ENCODE measurements at places on chromosomes 5 and 9. TPM values are rescaled to one million over a fixed set of nuclear protein-coding genes. Genes with fewer than 3 reads are reported as not detected.

Gene FGD3
- total RNA-seq = 1.1 TPM

Gene BTNL8
- 0.59 TPM for total RNA-seq

DNA sequence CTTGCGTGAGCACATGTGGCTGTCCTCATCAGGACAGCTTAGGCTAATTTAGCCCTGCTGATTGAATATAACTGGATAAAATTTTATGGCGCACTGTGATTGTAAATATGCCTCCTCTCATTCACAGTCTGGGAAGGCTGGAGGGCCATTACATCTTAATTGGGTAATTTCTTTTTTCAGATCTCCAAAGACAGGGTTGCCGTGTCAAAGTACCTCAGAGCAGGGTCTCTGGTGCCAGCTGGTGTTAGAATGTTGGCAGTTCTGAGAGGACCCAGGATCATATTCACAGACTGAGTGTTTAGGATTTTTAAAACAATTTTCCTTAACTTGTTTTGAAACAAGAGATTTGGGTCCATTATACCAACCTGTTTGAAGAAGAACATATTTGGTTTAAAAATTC lies 455.7 kb upstream of the TLE4 start:
- no peak for DNase-seq

DNA sequence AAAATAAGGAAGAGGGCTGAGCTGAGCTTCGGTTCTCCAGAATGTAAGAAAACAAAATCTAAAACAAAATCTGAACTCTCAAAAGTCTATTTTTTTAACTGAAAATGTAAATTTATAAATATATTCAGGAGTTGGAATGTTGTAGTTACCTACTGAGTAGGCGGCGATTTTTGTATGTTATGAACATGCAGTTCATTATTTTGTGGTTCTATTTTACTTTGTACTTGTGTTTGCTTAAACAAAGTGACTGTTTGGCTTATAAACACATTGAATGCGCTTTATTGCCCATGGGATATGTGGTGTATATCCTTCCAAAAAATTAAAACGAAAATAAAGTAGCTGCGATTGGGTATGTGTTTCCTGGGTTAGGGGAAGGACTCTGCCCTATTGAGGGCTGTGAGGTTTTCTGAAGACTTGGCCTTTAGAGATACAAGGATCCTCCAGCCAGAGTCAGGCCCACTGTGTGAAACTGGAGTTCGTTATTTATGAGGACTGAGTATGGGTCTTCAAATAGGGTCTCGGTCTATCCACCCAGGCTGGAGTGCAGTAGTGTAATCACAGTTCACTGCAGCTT lies 3.8 kb downstream of the EGR1 start:
- DNase-seq = no peak

DNA sequence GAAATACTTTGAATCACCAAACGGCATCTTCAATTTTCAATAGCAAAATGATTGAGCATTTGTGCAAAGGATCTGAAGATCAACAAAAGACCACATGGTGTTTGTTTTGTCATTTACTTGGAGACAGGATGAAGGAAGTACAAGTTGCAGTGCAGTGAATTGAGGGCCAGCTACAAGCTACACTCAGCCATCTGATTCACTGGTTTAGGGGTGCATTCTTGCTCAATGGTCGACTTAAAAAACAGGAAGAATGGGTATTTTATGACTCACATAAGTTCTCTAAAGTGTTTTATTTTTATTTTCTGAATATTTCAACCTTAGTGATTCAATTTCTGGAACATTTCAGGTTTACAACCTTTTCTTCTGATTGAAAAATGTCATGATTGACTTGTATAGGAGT lies 412.1 kb upstream of the ADAMTSL1 start:
- no peak for DNase-seq

- no peak for DNase-seq
Measured at GRCh38 chr5:673831-674629, 19.1 kb downstream of the TPPP start.

- no peak for DNase-seq
Measured at GRCh38 chr5:8740595-8740994, 805.3 kb downstream of the SEMA5A start.

GRCh38 chr9:91036826-91037510 lies 235.3 kb downstream of the SYK start:
- peak; percentile 84 for DNase-seq

GRCh38 chr5:88956416-88956815 lies 73.4 kb upstream of the MEF2C start:
- DNase-seq = no peak

Measured in endothelial cell (in vitro differentiated cells).